Osteocyte (in vitro differentiated cells): ENCODE measurements at places on chromosomes 12 and 14. TPM values are rescaled to one million over a fixed set of nuclear protein-coding genes. Genes with fewer than 3 reads are reported as not detected.

IFT81 gene
- total RNA-seq = 13.1 TPM in 2 replicates

IPO4 gene
- 34.6 and 36.5 TPM in 2 replicates for total RNA-seq

DNA sequence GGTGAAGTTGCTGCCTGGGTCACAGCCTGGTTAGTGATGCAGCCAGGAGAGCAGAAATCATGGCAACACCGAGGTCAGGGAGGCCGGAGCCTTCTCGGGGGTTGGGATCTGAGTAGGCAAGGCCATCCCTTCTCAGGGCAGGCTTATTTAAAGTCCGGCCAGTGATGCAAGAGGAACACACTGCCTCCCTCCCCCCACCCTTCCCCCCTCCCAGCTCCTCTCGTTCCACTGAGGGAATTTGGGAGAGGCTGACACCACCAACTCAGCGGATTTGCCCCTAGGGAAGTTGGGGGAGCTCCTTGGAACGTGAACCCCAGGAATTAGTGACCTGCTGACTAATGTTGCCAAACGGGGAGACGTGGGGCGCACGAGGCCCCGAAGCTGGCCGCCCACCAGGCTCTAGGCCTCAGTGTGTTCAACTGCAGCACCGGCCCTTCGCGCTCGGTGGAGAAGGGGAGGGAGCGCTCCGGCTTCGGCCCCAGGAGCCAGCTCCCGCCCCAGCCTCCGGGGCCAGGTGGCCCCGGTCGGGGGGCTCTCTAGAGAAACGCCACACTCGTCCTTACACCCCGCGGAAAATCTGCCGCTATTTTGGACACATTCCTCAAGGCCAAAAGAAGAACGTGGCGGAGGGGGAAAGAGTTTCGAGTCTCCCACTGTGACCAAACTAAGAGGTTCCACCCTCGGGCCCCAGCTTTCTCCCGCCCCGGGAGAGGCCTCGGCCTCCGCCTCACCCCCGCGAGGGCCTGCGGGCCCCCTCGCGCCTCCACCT lies 1.6 kb downstream of the CTDSP2 start:
- H3K36me3 ChIP-seq = peaks cover 2% of the 10 kb centered on the region
- H3K4me1 ChIP-seq = peaks cover 54% of the 10 kb centered on the region
- no peak for DNase-seq
- H3K27me3 ChIP-seq = no peaks in the 10 kb centered on the region

GRCh38 chr12:54603173-54603814 lies 14.8 kb upstream of the PPP1R1A start:
- no peaks in the 10 kb centered on the region for H3K36me3 ChIP-seq
- DNase-seq = no peak
- no peak overlapping the region for H3K4me3 ChIP-seq
- H3K4me1 ChIP-seq = no peaks in the 10 kb centered on the region
- no peak overlapping the region for H3K27ac ChIP-seq
- H3K27me3 ChIP-seq = peaks cover 26% of the 10 kb centered on the region

KCNH3 gene
- 0.35 TPM in 1 of 2 replicates, not detected in the other for total RNA-seq

DNA sequence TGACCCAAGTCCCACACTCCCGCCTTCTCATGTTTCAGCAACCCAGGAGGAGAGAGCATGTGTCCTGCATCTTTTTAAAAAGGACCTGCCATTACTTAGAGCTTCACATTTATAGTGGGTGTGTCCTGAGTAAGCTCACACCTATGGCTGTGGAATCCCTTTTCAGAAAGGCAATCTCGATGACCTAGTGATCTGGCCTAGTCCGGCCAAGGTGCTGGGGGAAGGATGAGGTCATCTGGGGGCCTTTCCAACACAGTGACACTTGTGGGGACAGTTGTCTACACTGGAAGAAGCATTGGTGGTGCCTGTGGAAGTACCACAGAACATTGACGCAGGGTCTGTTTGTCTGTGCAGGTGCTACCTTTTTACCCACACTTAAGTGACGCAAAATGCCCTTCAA lies 8.2 kb downstream of the TCP11L2 start:
- no peak overlapping the region for H3K4me3 ChIP-seq
- no peaks in the 10 kb centered on the region for H3K27me3 ChIP-seq
- DNase-seq = no peak
- no peak overlapping the region for H3K27ac ChIP-seq
- H3K36me3 ChIP-seq = peaks cover 18% of the 10 kb centered on the region
- peaks cover 25% of the 10 kb centered on the region for H3K4me1 ChIP-seq
